Activated T-helper 2 cell treated with anti-CD3 and anti-CD28 coated beads, Interferon-gamma antibody, Interleukin-2, Interleukin-4, amounts not matched to agents 10 μg/mL and 5 μg/mL and 100 μg/mL, durations not matched to agents 14 hours and 24 hours and 36 hours (primary cell): ENCODE measurements at places on chromosomes 1 and 21. TPM values are rescaled to one million over a fixed set of nuclear protein-coding genes. Genes with fewer than 3 reads are reported as not detected.

The LAD1 gene
- total RNA-seq, result not detected in 2 replicates

The SLC45A3 gene
- 1.5 and 2.0 TPM in 2 replicates for total RNA-seq

The AHDC1 gene
- 28.5 and 29.3 TPM in 2 replicates for total RNA-seq

The BTBD19 gene
- 17.0 and 19.8 TPM in 2 replicates for total RNA-seq

The KLF17 gene
- not detected in 2 replicates for total RNA-seq

The CHAF1B gene
- total RNA-seq, result 34.2 and 35.8 TPM in 2 replicates

The NCAM2 gene
- total RNA-seq, result 0.23 TPM in 1 of 2 replicates, not detected in the other

The CAMK1G gene
- total RNA-seq, result not detected in 2 replicates

The ZBTB7B gene
- 147 and 154 TPM in 2 replicates for total RNA-seq

The TSACC gene
- 0.39 TPM in 1 of 2 replicates, not detected in the other for total RNA-seq

The ALPL gene
- not detected in 2 replicates for total RNA-seq

The TMOD4 gene
- 1.0 TPM in 1 of 2 replicates, not detected in the other for total RNA-seq

The LCE3E gene
- not detected in 2 replicates for total RNA-seq

The ADGRB2 gene
- total RNA-seq, result 5.4 and 6.0 TPM in 2 replicates

The CTSK gene
- total RNA-seq, result 2.8 and 3.6 TPM in 2 replicates

The TAS1R3 gene
- 0.32 and 0.44 TPM in 2 replicates for total RNA-seq
